Ammon's horn (tissue), 1 donor: ENCODE measurements at places on chromosomes 2 and 18.

DNA sequence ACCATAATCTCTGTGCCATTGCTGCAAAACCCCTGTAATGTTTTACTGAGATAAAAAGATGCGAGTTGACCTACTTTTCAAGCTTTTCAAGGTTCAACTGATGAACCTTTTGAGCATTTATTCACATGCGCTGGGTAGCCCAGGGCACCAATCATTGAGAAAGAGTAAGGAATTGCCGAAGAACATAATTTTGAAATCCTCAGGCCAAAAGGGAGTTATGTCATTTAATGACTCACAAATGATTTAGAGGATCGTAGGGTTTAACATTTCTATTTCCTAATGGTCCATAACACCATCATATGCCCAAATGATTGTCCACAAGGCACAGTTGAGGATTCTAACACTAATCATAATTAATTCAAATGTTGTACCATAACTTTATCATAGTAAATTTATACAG is 20.2 kb upstream of the DLX1 start:
- DNase-seq: no peak

DNA sequence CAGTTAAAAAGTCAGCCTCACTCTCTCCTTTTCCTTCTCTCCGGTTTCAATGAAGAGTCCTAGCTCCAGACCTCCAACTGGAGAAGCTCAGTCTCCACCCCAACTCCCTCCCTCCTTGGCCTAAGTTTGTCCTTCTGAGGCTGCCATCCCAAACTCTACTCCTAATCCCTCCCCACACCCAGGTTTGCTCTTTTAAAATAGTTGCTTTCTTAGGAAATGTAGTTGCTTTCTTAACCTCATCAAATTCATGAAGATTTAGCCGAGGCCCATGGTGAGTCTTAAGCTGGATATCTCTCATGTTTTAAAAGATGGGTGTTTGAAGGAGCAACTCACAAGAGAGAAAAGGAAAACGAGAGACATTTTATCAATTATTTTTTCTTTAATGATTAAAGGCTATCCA is 937 bp upstream of the LANCL1 start:
- no peak for DNase-seq

GRCh38 chr2:153072813-153073212 is 354.4 kb downstream of the ARL6IP6 start:
- DNase-seq: no peak

GRCh38 chr2:201452058-201452921 is 750 bp downstream of the STRADB start:
- no peak for DNase-seq

DNA sequence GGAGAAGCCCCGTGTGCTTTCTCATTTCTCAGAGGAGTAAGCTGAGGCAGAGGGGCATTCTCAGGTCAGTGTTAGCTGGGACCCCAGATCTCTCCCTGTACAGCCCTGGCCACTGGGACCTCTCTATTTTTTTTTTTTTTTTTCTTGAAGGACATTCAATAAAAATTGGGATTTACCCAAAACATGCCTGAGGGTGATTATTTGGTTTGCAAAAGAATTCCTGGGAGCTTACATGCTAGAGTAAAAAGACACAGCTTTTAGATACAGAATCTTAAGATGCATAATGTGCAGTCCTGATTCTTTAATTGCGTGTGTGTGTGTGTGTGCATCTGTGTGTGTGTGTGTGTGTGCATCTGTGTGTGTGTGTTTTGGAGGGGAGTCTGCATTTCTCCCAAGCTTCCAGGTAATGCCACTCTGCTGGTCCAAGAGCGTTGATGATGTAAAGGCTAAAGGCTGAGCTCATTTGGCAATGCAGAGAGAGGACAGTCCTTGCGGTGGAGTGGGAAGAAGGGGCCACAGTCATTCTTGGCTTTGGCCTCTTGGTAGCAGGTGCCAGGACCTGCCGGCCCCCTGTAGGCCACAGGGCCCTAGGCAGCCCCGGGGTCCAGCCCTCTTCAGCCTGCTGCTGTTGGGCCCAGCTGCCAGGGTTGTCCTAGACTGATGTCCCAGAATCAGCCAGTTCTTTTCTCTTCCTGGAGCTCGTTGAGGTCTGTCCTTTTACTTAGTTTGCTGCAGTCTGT is 74.1 kb upstream of the MCFD2 start:
- no peak for DNase-seq

DNA sequence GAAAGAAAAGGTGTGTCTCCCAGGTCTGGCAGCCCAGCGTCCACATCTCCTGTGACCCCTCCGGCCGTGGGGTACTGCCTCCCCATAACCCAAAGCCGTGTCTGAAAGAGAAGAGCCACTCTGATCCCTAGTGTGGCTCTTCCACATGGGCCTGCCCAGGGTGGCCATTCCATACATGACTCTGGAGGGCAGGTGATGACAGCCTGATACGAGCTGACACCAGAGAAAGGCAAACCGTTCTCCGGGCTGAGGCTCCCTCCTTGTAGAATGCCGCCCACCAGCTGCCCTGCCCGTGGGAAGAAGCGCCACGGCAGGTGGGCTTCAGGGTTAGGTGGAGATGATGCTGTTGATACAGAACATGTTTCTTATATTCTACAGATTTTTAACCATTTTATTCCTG is 451.6 kb upstream of the SALL3 start:
- no peak for DNase-seq

DNA sequence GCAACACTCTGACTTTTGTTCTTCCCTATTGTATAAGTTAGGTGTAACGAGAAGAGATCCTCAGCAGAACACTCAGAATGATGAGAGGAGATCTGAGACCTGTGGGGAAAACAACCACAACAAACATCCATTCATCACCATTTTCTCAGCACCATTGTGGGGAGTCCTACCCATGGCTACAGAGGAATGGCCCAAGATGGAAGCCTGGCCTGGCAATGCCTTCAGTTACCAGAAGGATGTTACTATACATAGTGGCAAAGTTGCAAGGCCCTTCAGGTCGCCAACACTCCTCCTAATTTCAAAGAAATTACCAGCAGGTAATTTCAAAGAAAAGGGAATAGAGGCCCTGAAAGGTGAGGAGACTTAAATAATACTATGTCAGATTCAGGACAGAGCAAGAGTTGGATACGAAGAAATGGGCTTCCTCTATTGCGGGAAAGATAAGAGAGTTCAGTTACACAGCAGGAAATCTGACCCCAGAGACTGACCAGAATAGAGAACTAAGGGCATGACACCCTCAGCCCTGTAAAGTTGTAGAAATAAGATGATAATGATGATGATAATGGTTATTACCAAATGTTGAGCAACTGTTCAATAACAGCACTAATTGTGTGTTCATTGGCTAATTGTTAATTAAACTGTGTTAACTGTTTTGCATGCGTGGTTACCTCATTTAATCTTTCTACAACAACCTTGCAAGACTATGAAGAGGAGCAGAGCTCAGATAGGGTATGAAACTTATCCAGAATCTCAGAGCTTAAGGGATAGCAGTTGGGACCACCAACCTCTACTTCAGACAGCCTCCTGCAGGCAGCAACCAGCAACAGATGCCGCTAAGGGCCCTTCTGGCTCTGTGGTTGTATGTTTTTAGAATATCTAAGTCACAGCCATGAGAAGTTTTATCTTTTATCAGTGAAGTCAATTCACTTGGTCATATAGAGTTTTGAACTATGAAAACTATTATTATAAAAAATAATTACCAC is 37.5 kb downstream of the DHRS9 start:
- no peak for DNase-seq

DNA sequence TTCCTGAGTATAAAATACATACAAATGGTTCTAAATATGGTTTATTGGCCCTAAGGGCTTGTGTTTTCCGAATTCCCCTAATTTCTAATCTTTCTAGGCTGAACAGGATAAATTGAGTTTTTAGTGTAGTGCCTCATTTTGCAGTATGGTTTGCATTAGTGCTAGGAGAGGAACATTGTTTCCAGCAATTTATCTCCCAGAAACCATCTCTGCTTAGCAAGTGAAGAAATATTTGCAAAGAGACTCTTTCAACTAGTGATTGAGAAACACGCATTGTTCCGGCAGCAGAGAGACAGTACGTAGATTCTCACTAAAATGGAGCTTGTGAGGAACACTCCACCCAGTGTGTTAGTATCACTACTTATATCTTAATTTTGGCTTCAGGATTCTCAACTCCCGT is 177.8 kb upstream of the EPAS1 start:
- DNase-seq: no peak

GRCh38 chr18:27143580-27144287 is 41.4 kb downstream of the CHST9 start:
- no peak for DNase-seq

DNA sequence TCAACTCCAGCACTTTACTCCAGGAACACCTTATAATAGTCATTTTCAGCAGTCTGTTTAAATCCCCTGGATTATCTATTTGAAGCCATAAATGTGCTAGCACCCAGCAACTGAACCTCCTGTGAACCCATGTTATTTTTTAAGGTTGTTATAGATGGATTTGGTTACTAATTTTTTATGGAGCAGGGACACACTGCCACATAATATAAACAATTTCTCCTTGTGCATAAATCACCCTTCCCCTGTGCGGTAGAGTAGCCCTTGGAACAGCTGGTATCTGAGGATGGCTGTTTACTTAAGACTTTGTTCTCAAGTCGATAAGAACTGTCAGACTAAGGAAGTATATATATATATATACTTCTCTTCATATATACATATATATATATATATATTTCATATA is 367.4 kb downstream of the EPHA4 start:
- DNase-seq: no peak

- no peak for DNase-seq
Measured at GRCh38 chr2:10452956-10453904, 5.1 kb upstream of the ODC1 start.

- peak; percentile 6 for DNase-seq
Measured at GRCh38 chr2:234368861-234369261, 128.0 kb downstream of the ARL4C start.

DNA sequence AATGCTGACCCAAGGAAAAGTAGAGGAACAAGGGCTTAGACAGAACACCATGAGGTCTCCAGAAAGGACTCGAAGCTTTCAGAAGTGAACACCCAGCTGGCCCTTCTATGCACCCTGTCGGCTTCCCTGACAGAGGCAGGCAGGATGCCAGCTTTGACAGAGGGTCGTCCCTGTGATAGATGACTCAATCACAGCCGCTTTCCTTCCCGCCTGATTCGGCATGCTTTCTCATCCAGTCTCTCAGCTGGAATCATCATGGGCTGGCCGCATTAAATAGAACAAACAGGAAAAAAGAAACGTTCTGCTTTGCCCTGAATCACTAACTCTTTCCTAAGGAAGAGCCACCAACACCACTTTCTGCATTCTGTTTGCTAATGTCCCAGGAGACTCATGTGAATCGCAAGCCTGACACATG is 140.3 kb upstream of the RAB12 start:
- DNase-seq: no peak

- DNase-seq: peak; percentile 18
Measured at GRCh38 chr2:227267410-227268115, 57.5 kb upstream of the MFF start.

DNA sequence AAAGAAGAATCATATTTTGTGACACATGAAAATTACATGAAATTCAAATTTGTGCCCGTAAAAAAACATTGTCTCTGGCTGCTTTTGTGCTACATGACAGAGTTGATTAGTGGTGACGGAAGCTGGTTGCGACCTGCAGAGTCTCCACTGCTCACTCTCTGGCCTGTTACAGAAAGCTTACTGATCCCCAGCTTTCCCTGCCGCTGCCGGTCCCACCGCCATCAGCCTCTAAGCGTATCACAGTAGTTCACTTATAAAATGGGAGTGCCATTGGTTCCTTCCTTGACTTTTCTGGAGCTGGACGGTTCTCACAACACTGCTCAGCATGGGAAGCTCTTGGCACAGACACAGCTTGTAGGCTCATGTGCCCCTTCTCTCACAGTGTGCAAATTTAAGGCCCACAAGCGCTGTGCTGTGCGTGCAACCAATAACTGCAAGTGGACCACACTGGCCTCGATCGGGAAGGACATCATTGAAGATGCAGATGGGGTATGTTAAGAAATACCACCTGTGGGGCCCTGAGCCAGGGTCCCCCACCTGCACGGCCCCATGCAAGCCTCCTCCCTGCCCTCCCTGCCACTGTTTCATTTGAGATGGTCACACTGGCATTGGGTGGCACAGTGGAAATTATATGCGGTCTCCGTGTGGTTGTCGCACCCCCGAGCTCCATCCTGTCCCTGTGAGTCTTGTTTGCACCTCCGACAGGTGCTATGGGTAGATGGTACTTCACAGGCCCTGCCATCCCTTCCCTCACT is 81.3 kb downstream of the DGKD start:
- DNase-seq: no peak

DNA sequence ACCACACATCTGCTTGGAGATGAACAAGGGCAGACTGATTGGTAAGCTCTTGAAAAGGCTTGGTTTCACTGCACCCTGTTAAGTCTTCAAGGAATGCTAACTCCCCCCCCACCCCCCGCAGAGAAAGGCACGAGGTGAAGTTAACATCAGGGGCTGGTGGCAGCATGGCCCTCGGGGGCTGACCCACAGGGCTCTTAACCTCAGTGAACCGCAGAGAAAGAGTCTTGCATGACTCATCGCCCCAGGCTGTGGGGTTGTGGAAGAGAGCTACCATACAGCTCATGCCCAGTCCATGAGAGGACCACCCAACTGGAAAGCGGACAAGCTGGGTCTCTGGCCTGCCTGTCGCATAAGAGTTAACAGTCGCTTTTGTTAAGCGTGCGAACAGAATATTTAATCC is 10.6 kb upstream of the CEP68 start:
- DNase-seq: no peak

DNA sequence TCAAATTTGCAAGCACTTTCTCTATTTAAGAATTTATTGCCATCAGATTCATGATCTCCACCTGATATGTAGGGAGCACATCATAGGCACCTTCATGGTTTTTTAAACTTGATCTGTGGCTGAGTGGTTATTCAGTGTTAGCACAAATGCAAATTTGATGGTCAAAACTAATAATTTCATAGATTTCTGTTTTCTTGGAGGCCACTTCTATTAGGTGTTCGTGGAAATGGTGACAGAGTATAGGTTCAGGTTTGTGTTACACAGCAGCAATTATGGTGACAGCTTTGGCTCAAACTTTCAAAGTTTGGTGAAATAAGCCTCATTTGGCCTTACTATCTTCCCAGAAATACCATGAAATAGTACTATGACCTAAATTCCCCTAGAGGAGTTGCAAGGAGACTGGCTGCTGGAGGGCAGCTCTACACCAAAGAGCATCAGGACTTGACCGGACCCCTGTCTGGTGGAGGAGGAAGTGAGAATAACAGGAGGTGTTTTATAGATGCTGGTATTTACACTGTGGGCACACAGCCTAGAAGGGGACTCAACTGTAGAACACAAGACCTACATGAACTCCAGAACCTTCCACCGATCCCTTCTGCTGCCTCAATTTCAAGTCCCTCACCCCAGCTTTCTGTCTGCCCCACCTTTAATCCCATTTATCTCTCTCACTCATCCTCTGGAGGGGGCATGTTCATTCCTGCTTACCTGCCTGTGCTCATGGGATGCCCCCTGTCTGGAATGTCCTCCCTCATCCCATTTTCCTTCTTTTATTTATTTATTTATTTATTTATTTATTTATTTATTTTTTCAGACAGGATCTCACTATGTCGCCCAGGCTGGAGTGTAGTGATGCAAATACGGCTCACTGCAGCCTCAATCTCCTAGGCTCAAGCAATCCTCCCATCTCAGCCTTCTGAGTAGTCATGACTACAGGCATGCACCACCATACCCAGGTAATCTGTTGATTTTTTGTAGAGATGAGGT is 132.9 kb upstream of the SIX2 start:
- DNase-seq: no peak

GRCh38 chr2:233433029-233433428 is 78.7 kb downstream of the DGKD start:
- DNase-seq: no peak

- no peak for DNase-seq
Measured at GRCh38 chr18:11437046-11437445, 172.3 kb upstream of the SLC35G4 start.
